ENCODE measurements at places on chromosomes 3 and 15. TPM values are rescaled to one million over a fixed set of nuclear protein-coding genes. Genes with fewer than 3 reads are reported as not detected.

The GOLGA6L4 gene
- 0.96 TPM for total RNA-seq

The CCDC13 gene
- 0.41 TPM for total RNA-seq

GRCh38 chr15:67110958-67111864 lies 45.8 kb downstream of the SMAD3 start:
- peak; percentile 54 for DNase-seq

- DNase-seq, result no peak
Observed at GRCh38 chr3:156388497-156389448, 166.1 kb downstream of the SSR3 start.

GRCh38 chr3:189278221-189278620 lies 106.5 kb downstream of the TPRG1 start:
- DNase-seq, result no peak

- DNase-seq, result no peak
Observed at GRCh38 chr3:105791919-105792786, 76.7 kb downstream of the CBLB start.

DNA sequence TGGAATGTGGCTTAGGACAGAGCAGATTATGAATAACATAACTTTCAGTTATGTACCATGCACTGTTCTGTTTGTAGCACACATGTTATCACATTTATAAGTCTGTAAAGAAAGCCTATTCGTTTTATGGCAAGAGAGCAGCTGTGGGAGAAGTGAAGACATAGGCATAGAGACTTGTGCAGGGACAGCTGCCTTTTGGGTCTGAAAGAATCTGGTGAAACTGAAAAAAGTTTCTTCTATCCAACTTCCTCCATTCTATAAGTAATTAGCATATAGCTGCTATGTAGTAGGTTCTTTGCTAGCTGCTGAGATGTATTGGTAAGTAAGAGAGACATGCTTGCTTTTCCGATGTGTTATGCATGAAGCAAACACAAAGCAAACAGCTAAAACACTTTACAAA lies 1095.4 kb upstream of the CADM2 start:
- DNase-seq, result no peak
